ENCODE measurements at places on chromosomes 6 and 20.

- peak; percentile 40 for DNase-seq
Measured at GRCh38 chr6:79586548-79586947, 44.6 kb upstream of the SH3BGRL2 start.

DNA sequence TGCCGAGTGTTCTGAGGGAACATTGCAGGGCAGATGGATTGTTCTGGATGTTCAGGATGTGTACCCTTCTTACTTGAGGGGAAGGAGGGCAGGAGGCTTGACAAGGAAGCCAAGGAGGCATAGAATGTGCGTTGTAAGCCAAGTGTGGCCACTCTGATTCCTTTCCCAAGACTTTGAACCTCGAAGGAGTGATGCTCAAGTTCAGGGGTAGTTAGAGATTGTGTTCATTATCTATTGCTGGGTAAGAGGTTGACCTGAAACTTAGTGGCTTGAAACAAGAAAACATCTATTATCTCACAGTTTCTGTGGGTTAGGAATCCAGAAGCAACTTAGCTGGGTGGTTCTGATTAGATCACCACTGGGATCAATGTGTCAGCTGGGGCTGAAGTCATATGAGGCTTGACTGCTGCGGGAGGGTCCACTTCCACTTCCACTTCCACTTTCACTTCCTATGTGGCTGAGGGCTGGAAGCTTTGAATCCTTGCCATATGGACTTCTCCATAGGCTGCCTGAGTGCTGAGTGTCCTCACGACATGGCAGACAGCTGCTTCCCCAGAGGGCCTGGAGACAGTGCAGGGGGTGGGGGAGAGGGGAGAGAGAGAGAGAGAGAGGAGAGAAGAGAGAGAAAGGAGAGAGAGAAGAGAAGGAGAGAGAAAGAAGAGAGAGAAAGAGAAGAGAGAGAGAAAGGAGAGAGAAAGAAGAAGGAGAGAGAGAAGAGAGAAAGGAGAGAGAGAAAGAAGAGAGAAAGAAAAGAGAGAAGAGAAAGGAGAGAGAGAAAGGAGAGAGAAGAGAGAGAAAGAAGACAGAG, 6.9 kb upstream of the CD40 start:
- no peak for DNase-seq

- DNase-seq, result no peak
Measured at GRCh38 chr6:120981835-120982234, 352.4 kb downstream of the TBC1D32 start.

DNA sequence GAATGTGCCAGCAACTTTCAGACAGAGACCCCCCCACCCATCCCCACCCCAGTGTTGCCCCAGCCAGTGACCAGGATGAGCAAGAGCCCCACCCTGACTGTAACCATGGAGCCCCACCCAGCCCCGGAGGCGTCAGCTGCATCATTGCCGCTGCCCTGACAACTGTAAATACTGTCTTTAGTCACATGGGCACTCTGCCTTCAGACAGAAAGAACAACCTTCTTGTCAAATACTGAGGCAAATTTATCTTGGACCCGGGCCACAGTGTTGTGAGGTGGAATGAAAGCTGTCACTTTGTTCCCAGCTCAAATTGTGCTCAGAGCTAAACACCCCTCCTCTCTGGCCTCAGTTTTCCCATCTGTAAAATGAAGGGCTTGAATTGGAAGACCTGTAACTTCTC, 23.7 kb downstream of the MOCS3 start:
- no peak for DNase-seq

- DNase-seq, result no peak
Measured at GRCh38 chr6:27495386-27496135, 22.7 kb upstream of the ZNF184 start.

GRCh38 chr6:86153521-86153920, 510.8 kb upstream of the SYNCRIP start:
- no peak for DNase-seq

Data from SHP77 (cell line).